ENCODE measurements at places on chromosomes 1 and 21. TPM values are rescaled to one million over a fixed set of nuclear protein-coding genes. Genes with fewer than 3 reads are reported as not detected.

ASTN1 gene
- total RNA-seq, result 0.94 TPM

FNDC10 gene
- total RNA-seq, result 15.2 TPM

DNA sequence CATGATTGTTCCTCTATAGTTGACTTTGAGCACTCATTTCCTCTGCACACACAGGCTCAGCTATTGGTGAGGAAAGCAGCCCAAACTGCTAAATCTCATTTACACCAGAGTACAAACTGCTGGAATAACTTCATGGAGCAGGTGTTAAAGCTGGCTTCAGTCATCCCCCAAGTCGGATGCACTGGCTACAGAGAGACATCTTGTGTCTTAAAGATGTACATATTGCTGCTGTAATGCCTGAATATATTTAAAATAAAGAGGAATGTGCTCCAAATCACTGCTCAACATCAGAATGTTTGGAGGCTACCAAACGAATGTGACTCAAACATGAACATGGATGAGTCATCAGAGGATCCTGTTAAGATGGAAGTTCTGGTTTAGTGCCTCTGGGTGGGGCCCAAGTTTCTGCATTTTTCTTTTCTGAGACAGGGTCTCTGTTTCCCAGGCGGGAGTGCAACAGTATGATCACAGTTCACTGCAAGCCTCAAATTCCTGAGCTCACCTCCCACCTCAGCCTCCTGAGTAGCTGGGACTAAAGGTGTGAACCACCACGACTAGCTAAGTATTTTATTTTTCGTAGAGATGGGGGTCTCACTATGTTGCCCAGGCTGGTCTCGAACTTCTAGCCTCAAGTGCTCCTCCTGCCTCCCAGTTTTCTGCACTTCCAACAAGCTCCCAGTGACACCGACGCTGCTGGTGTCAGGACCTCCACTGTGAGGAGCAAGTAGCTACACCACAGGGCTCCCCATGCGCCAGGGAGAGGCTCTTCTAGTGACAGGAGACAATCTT is 79.0 kb upstream of the KRTAP19-8 start:
- no peak for DNase-seq

DNA sequence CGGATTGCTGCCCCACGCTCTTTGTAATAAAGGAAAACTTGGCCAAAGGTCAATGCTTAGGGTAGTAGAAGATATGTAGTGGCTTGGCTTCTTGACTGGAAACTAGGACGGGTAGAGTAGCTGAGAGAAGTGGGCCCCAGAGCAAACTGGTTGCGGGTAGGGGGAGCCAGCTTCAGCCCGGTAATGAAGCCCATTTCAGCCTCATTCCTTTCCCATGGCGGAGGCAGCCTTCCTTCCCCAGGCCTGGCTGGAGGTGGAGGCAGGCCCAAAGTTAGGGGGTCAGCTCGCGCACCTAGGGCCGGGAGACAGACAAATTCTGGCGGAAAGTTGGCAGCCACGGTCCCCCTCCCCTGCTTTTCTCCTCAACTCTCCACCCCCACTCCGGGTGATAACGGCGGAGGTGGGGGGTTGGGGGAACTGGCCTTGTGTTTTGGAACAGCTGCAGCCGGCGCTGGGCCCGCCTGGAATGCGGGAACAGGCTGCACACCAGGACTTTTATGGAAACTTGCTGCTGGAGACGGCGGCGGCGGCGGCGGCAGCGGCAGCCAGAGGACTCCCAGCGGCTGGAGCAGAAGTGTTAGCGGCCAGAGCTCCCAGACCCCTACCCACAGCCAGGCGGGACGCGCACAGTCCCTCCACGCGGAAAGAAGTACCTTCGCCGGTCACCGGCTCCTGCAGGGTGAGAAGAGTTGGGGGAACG is at the start of gene NEXN:
Gene NEXN (plus strand): TSS at position 544 of the 700 bp plus-strand sequence. CDS start 27,483 bp downstream, outside the sequence.
- peak; percentile 80 for DNase-seq

GRCh38 chr21:17699524-17700189 is 87.0 kb upstream of the BTG3 start:
- no peak for DNase-seq

DNA sequence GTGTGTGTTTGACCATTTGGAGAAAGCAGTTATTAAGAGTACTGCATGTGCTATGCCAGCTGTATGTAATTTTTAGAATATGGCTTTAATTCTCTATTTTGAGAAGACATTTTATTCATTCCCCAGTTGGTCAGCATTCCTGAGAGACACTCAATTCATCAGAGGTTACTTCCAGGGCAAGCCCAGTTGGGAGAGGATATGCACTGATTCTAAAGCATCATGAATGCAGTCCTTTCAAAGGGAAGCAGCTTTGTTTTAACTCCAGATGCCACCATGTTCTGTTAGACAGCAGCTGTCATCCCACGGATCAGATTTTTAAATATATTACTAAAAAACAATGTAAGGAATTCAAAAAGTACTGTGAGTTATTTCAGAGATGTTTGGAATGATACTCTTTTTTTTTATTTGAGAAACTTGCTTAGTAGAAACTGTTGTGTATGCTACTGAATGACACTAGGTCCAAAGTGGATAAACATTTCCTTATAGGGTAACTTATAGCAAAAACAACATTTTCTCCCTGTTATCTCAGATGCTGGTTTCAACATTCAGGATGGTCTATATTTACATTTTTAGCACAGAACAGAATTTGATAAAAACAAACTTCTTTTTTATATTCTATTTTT is 149.5 kb upstream of the B3GALT2 start:
- DNase-seq, result no peak

- peak; percentile 70 for DNase-seq
Measured at GRCh38 chr1:212700892-212701819, 1.5 kb upstream of the BATF3 start.

GRCh38 chr1:38076038-38076437 is 29.4 kb upstream of the POU3F1 start:
- peak; percentile 82 for DNase-seq

- DNase-seq, result no peak
Measured at GRCh38 chr1:33516891-33517567, 44.6 kb downstream of the ZSCAN20 start.

DNA sequence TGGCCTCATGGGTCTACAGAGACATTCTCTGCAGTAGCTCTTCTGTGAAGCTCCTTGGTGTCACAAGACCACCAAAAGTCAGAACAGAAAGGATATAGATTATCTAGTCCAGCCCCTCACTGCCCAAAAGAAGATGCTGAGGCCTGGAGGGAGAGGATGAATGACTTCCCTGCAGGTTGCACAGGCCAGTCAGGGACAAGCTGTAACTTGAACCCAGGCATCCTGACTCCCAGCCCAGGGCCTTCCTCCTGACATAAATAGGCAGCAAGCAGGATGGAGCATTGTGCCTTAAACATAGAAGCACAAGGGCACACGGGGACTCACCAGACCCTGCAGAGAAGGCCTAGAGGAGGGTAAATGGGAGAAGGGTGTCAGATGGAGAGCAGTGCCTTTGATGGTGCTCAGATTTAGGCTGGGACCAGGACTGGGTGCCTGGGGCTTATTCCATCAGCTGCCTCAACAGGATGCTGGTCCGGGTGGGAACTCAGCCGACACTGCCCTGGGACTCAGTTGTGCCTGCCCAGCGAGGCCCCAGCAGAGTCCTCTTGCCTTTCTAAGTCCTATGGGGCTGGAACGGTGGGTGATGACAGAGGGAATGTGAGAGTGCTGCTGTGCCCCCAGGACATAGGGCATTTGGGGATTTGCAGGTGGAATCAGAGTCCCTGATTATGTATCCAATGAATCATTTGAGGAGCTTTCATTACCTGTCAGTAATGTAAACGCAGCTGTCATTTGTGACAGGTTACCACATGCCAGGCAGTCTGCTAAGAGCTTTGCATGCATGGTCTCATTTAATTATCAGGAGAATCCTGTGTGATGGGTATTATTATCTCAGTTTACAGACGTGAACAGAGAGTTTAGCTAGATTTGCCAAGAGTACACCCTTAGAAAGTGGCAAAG is 13.2 kb downstream of the S100A7A start:
- no peak for DNase-seq

GRCh38 chr1:36705629-36706028 is 222.9 kb upstream of the CSF3R start:
- DNase-seq, result no peak

DNA sequence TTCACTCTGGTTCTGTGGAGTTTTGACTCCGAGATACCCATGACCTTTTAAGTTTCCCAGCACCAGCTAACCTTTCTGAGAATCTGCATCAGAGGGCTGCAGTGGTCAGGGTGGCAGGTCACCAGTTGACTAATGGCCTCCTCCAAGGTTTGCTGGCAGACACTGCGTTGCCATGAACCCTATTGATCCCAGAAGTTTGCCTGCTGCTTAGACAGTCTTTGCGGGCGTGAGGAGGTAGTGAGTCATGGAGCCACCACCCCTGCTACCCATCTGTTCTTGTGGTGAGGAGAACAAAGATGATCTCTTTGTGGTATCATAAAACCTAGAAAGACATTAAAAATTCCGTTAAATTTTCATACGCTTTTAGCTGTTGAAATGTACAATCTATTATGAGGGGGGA is 180.4 kb downstream of the FGGY start:
- DNase-seq, result no peak
